Fibroblast of lung (primary cell): ENCODE measurements at places on chromosomes 2 and 18.

DNA sequence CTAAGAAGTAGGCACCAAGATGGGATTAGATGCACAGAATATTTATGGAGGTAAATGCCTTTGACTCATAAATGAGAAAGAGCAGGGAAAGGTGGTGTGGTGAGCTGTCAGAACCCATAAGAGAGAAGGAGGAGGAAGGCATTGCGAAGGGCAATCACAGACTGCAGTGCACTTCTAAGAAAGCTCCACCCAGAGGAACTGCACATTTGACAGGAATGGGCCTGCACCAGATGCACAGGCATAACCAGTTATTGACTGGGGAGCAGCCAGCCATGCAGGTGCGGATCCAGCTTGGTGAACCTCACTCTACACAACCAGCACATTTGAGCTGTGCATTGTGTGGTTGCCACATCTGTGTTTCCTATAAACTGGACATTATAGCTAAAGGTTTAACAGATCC lies 62.2 kb upstream of the L3MBTL4 start:
- no peak for DNase-seq

- peak; percentile 72 for DNase-seq
Measured at GRCh38 chr2:48943436-48943835, 187.9 kb upstream of the LHCGR start.

- no peak for DNase-seq
Measured at GRCh38 chr2:79275197-79275596, 115.6 kb upstream of the REG3A start.

GRCh38 chr18:27124196-27124595 lies 60.9 kb downstream of the CHST9 start:
- no peak for DNase-seq

DNA sequence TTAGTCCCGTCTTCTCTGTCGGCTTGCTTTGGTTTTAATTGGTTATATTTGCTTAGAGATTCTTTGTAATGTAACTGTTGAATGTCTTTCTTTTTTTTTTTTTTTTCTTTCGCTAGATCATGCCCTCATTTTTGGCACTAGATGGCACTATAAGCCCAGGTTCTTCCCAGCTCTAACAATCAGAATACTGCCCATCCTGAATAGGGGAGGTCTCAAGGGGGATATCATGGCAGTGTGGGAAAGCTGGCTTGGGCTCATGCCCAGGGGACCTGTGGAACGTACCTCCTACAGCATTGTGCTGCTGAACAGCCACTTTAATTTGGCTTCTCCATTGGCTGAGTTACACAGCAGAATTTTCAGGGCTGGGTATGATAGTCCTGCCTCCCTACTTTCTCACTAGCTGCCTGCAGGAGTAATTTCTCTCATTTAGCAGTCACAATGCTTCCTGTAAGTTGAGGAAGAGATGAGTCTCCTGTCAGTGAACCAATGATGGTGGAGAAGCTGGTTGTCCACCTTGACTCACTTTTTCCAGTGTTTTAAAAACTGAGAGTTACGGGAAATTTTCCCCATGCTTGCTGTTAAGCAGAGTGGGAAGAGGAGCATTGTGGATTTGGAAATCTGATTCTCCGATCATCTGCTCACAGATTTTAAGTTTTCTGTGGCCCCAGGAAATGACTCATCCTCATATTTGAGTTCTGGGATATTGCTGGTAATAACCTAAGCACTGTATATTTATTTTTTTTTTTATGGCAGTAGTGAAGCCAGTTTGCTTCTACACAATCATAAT lies 47.2 kb downstream of the RAD51AP2 start:
- peak; percentile 79 for DNase-seq

DNA sequence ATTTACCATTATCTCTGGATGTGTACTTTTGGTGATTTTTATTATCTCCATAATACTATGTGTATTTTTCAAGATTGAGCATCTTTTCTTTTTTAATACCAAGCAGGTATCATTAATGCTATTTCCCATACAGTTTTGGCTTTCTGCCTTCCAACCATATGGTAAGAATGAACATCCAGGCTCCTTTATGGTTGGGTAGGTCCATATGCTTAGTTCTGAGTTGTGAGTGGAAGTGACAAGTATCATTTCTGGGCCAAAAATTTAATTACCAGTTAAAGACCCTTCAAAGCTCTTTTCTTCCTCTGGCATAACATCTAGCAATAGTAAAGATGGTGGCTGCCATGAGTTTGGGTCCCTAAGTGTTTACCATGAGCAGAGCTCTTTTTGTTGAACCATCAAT lies 4.3 kb upstream of the RBM43 start:
- no peak for DNase-seq

DNA sequence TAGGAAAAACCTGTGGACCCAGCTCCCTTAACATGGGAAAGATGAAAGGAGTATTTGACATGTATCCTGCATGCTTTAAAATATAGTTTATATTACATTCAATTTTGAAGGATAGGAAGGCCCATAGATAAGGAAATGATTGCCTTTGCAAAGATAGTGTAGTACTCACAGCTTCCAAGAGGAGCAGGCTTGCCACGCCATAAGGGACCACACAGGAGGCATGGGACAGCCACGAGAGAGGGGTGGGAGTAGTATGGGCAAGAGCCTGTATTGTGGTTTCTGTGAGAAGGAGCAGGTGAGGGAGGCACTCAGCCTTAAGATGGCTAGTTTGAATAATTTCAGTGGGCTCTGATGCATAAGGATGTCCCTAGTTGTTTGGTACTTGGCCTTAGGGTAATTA lies 740.3 kb downstream of the SATB2 start:
- no peak for DNase-seq

GRCh38 chr2:161994761-161995520 lies 79.1 kb downstream of the DPP4 start:
- no peak for DNase-seq

DNA sequence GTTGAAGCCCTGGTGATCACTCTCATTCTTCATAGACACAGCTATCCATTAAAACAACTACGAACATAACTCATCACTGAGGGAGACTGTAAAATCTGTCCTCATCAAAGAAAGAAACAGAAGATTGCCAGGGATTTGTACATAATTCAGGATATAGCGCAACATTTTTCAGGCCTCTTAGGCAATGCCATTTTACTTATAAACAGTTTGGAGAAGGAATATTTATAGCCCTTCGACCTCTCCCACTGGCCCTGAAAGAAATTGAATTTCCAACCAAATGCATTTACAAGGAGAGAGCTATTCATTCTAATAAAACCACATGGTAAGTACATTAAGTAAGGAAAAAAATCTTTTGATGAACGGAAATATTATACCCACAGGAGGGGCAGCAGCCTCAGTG lies 295.0 kb downstream of the RAD51AP2 start:
- DNase-seq: peak; percentile 25

DNA sequence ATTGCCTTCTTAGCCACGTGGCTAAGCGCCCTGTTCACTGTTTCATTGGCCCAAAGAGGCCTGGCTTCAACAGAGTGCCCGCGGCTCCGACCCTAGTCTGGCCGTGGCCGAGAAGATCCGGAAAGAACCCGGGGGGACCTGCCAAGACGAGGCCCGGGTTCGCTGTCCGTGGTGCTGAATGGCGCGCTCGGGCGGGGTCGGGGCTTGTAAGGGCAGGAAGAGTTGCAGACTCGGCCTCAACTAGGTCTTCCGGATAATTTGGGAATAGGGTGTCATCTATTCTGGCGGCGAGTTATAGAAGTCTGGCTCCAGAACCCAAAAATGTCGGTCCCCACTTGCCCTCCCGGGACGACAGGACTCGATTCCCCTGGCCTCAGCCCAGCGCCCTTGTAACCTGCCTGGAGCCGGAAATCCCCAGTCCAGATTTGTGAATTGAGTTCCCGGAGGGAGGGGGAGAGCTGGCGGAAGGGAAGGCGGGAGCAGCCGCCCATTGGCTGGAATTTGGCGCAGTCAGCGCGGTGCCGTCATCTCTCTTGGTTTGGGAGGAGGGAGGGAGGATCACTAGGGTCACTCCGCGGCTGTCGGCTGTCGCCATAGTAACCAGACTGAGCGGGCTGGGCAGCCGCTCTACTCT lies 3.5 kb downstream of the CDK5R2 start:
- peak; percentile 70 for DNase-seq

DNA sequence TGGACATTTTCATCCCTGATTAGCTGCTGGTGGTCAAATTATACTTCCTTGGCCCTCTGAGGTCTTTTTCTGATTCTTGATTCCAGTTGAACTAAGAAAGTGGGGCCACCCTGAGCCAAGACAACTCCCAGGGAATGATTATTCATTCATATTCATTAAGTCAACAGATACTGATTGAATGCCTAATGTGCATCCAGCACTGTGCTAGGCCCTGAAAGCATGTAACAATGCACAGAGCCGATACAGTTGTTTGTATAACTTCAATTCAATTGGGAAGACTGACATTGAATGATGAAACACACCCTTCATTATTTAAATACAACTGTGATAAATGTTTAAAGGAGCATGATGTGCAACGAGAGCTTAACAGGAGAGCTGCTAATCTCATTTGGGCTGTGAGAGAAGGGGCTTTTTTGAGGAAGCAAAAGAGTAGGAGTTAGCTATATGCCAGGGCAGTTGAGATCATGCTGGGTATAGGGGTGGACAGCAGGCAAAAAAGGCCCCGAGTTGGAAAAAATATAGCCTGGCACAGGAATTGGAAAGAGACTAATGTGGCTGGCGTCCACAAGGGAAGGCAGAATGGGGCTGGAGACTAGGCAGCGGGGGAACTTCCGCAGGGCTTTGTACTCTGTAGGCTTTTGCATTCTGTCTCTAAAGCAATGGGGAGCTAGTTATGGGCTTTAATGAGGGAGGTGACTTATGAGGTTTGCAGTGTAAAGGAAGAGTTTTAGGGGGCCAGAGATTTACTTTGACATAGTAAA lies 57.2 kb upstream of the ACVR1 start:
- no peak for DNase-seq

DNA sequence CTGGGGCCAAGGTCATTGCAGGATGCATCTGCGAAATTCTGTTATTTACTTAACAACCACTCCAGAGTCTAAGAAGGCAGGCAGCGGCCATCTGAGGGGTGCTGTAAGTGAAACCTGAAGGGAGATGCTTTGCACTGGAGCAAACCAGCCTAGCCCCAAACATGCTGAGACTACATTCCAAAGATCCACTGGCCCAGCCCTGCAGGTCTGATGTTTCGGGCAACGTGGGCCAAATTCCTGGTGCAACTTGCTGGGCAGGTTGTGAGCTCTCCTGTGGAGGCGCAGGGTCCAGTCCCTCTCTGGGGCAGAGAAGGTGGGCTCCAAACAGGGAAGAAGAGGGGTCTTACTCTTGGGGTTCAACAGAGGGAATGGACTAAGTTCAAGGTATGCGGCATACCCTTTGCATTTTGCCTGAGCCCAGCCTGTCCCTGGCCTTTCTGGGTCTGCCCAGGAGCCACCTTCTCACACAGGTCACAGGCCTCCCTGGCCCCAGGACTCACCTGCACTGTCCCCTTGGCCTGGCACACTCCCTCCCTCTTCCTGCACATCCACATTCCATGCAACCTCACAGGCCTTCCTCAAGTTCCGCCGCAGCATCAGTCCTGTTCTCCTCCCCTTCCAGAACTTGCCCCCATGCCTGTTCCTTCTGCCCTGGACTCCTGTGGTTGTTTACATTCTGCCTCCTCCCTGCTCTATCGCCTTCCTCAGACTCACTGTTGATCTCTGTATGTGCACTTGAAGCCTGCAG lies 5.1 kb upstream of the MAL start:
- DNase-seq: no peak
